H4 (cell line): ENCODE measurements at places on chromosomes 2 and 18.

DNA sequence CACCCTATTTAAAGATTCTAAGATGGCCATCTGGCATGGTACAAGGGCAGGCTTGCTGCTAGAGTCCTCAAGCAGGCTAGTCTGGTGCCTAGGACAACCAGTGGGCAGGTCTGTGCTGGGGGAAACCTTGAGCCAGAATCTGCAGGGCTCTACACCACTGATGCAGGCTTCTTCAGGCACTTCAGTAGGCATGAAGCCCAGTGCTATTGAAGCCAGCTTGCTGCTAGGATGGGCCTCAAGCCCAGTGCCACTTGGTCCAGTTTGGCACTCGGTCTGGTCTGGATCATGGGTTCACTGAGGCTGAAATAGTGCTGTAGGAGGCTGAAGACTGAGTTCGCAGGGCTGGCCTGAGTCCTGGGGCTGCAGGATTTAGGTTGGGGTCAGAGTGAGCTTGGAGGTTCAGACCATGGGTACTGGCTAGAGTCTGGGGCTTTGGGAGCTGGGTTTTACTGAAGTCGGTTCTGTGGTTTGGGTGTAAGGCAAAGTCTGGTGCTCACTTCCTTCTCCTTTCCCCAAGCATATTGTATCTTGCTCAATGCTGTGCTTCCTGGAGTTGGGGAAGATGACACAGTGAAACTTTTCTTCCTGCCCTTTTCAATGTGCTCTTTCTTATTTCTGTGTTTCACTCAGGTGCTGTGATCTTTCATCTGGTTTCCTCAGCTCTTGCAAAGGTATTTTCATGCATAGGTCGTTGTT, 41.2 kb downstream of the SP100 start:
- DNase-seq: no peak

GRCh38 chr2:11676640-11677039, 6.6 kb upstream of the NTSR2 start:
- DNase-seq: no peak

- peak; percentile 21 for DNase-seq
These were observed 61.4 kb downstream of the SOS1 start for GRCh38 chr2:39059366-39059952.

DNA sequence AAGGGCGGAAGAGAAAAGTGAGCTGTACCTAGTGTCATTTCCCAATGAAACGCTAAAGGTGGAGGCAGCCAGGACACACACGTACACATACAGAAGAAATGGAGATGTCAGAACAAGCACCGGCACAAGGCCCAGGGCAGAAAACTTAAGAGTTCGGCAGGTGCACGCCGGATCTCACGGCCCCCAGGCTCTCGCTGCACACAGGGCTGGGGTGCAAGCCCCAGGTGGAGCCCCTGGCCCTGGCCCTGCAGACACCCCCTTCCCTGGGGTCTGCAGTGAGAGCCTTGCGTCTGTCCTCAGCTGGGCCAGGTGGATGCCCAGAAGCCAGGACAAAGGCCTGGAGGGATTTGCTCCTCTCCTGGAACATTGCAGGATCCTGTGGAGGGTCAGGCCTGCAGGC, 36.7 kb downstream of the AQP12A start:
- no peak for DNase-seq

DNA sequence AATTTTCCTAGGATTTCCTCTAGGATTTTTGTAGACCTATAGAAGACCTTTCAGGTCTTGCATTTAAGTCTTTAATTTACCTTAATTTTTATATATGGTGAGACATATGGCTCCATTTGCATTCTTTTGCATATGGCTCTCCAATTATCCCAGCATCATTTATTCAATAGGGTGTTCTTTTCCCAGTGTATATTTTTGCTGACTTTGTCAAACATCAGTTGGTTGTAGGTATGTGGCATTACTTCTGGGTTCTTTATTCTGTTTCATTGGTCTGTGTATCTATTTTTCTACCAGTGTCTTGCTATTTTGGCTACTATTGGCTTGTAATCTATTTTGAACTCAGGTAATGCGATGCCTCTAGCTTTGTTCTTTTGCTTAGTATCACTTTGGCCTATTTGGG, 239.8 kb upstream of the CNTNAP5 start:
- no peak for DNase-seq

DNA sequence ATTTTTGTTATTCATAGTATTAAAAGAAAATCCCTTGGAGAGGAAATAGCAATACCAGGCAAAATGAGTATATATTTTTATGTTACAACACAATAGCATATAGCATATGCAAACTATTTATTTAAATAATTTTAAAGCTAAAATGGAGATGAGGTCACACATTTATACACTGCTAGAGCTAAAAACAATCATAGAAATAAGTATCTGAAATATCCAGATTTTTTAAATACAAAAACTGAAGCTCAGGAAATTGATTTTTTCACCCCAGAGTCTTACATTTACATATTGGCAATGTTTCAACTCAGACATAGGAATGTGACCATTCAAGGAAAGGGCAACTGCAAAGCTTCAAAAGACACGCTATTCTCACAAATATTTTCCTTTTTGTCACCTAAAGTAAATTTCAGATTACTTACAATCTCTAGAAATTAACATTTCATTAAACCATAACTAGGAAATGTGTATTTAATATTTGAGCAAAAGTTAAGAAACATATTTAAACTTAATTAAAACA, 8.9 kb downstream of the TFPI start:
- DNase-seq: peak; percentile 52

DNA sequence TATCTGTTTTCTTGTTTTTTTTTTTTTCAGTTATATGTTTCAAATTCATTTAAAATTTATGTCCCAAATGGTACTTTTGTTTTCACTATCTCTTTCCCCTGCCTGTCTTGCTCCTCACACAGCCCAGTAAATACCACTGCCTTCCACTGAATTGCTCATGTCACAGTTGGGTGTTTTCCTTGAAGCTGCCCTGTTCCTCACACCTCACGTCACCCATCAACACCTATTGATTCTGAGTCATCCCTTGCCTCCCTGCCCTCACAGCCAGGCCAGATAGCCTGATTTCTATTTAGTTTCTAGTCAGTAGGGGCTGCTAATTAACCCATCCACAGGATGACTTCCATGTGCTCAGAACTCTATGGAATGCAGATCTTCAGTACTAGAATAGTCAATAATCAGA, 25.3 kb downstream of the FSHR start:
- DNase-seq: no peak
